ENCODE measurements at places on chromosomes 5 and 9.

DNA sequence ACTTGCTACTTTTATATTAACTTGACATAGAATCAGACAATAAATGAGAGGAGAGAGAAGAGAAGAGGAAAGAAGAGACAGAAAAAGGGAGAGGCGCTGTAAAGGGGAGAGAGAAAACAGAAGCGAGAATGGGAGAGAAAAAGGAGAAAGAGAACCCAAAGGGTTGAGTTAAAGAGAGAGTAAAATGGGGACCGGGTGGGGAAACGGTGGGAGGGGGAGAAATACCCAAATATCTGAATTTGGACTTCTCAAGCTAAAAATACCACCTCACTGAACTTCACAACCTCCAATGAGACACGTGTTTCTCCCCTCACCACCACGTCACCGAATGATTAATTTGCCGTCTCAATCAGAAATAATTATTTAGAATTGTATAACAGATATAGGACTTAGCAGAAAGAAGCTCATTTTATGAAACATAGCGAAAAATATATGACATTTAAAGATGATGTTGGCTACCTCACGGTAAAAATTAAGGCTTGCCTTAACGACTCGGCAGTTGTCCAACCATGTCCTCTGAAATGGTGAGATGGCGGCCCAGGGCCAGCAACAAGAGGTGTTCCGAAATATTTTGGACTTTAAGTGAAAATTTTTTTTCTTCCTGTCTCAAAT is 204.1 kb downstream of the MEF2C start:
- no peak overlapping the region for H3K27ac ChIP-seq
- H3K27me3 ChIP-seq, result peaks cover 96% of the 10 kb centered on the region
- H3K4me3 ChIP-seq, result no peak overlapping the region
- no peaks in the 10 kb centered on the region for H3K36me3 ChIP-seq
- DNase-seq, result no peak

DNA sequence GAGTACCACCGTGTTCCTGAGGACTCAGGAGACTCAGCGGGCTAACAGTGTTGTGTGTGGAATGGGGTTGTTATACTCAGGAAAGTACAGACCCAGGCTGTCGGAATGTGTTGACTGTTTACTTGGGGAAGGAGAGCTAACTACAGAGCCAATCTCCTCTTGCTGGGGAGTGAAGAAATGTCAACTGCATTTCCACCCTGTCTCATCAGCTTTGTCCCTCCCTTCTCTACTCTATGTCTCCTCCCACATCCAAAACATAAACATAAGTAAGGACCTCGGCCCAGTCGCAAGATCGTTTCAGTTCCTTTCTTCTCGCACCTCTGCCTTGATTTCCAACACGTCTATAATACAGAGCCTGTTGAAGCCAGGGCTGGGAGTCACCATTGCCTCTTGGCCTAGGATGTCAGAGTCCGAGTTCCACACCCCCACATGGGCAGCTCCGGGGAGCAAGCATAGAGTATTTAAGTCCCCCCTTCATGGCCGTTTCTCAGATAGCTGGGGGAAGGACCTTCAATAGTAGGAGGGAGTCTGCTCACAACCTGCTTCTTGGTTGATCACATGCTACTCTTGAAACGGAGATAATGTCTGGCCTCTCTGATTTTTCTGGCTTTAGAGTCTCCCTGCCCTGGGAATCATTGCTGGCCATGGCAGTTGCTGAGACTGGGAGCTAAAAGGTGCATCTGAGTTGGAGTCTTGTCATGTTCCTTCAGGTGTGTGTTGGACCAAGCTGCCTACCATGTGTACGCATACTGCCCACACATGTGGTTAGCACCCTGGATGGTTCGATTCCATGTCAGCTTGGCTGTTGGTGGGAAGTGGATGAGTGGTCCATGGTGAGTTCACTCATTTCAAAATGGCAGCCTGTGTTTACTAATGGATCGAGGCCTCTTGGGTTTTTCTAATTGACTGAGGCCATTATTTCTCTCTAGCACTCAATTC is 147.3 kb downstream of the MTX3 start:
- H3K4me1 ChIP-seq, result no peaks in the 10 kb centered on the region
- H3K36me3 ChIP-seq, result no peaks in the 10 kb centered on the region
- no peak overlapping the region for H3K4me3 ChIP-seq
- DNase-seq, result no peak
- H3K27me3 ChIP-seq, result no peaks in the 10 kb centered on the region
- H3K27ac ChIP-seq, result no peak overlapping the region

GRCh38 chr5:110727025-110727314 is 499 bp upstream of the TMEM232 start:
- no peak for DNase-seq
- no peaks in the 10 kb centered on the region for H3K36me3 ChIP-seq
- peak overlapping the region; percentile 34 for H3K4me3 ChIP-seq
- H3K27me3 ChIP-seq, result no peaks in the 10 kb centered on the region
- H3K4me1 ChIP-seq, result no peaks in the 10 kb centered on the region

- H3K27me3 ChIP-seq, result no peaks in the 10 kb centered on the region
- no peak for DNase-seq
- no peaks in the 10 kb centered on the region for H3K36me3 ChIP-seq
Measured at GRCh38 chr9:33354651-33355211, 47.6 kb downstream of the AQP7 start.

GRCh38 chr9:93189369-93190132 is 5.6 kb downstream of the WNK2 start:
- H3K27ac ChIP-seq, result no peak overlapping the region
- no peaks in the 10 kb centered on the region for H3K4me1 ChIP-seq
- no peaks in the 10 kb centered on the region for H3K27me3 ChIP-seq
- H3K4me3 ChIP-seq, result no peak overlapping the region

GRCh38 chr9:10586407-10586806 is 26.4 kb downstream of the PTPRD start:
- no peak overlapping the region for H3K4me3 ChIP-seq
- H3K27me3 ChIP-seq, result no peaks in the 10 kb centered on the region
- no peak for DNase-seq
- no peak overlapping the region for H3K27ac ChIP-seq

DNA sequence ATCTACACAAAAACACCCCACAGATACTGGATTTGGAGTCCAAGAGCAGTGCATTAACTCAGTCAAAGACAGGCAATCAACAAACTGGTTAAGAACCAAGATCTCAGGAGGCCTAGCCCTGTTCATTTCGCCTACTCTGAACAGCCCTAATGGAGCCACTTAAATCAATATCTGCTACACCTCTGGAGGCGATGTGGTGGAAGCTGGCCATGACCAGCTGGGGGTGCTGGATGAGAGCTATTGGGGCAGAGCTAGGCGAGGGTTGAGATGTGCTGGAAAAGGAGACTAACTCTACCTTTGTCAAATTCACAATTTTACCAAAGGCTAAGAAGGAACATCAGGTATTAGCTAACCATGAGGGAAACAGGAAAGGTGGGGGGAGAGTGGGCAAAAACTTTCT is 23.3 kb upstream of the ARSB start:
- no peak overlapping the region for H3K4me3 ChIP-seq
- no peak overlapping the region for H3K27ac ChIP-seq
- no peaks in the 10 kb centered on the region for H3K27me3 ChIP-seq

DNA sequence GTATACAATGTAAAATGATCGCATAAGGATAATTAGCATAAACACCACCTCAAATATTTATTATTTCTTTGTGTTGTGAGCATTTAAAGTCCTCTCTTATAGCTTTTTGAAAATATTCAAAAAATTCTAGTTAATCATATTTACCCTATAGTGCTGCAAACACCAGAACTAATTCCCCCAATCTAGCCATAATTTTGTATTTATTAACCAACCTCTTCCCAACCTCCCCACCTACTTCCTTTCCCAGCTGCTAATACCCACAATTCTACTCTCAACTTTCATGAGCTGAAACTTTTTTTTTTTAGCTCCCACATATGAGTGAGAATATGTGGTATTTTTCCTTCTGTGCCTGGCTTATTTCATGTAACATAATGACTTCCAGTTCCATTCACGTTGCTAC is 317.8 kb upstream of the ATP10B start:
- H3K4me3 ChIP-seq, result no peak overlapping the region
- no peaks in the 10 kb centered on the region for H3K4me1 ChIP-seq
- H3K27ac ChIP-seq, result no peak overlapping the region
- no peaks in the 10 kb centered on the region for H3K36me3 ChIP-seq
- H3K27me3 ChIP-seq, result no peaks in the 10 kb centered on the region

DNA sequence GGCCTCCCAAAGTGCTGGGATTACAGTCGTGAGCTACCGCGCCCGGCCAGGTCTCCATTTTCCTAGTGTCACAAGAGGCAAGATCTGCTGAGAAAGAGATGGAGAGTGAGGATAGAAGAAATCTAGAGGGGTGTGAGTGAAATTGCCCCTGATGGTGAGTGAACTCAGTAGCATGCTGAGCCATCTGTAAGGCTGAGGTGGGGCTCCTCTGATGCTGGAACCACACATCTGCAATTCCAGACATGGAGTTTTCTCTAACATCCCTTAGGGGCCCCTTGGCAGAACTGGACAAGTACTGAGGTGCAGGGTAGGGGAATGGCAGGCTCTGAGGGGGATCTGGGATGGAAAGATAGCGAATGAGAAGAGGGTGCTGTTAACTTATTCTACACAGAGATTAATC is 72.0 kb upstream of the FER start:
- H3K27ac ChIP-seq, result no peak overlapping the region
- no peaks in the 10 kb centered on the region for H3K36me3 ChIP-seq
- no peak overlapping the region for H3K4me3 ChIP-seq
- no peak for DNase-seq
- H3K27me3 ChIP-seq, result no peaks in the 10 kb centered on the region
- H3K4me1 ChIP-seq, result no peaks in the 10 kb centered on the region

DNA sequence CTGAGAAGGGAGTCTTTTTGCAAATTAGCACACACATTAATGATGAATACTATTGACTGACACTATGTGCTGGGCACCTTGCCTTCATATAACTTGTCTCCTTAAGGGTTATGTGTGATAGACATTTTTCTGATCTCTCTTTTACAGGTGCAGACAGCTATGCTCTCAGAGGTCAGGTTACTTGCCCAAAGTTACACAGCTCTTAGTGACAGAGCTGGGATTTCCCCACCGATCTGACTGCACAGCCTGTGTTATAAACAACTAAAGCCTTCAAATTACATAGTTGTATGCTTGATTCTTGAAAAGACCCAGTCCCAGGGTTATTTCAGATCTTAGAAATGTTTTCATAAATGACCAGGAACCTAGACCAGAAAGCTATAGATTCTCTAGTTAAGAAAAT is 462.7 kb downstream of the EBF1 start:
- no peaks in the 10 kb centered on the region for H3K4me1 ChIP-seq
- no peaks in the 10 kb centered on the region for H3K27me3 ChIP-seq
- DNase-seq, result no peak
- H3K36me3 ChIP-seq, result no peaks in the 10 kb centered on the region
- no peak overlapping the region for H3K4me3 ChIP-seq

GRCh38 chr5:125411744-125412560 is 665.5 kb upstream of the ZNF608 start:
- H3K36me3 ChIP-seq, result no peaks in the 10 kb centered on the region
- H3K27me3 ChIP-seq, result no peaks in the 10 kb centered on the region
- no peak overlapping the region for H3K4me3 ChIP-seq
- H3K27ac ChIP-seq, result peak overlapping the region; percentile 86

DNA sequence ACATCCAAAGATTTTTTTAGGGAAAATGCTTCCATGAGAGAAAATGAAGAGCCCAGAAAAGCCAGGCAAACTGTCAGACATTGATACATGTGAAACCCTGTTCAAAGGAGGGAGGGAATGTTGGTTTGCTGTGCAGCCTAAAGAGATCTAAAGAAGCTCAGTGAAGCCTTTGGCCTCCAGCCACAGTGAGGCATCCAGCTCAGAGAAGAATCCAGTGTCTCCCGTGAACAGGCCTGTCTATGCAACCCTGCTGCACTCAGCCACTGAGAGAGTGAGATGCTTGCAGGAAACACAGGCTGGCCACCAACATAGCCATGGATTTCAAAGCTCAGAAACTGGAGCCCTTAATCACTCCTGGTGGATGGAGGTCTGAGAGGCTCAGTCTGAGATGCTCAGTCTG is 171.4 kb upstream of the PLCXD3 start:
- H3K4me1 ChIP-seq, result no peaks in the 10 kb centered on the region
- H3K27me3 ChIP-seq, result no peaks in the 10 kb centered on the region
- no peak for DNase-seq
- no peaks in the 10 kb centered on the region for H3K36me3 ChIP-seq
- H3K27ac ChIP-seq, result no peak overlapping the region
- H3K4me3 ChIP-seq, result no peak overlapping the region

- no peak for DNase-seq
- H3K27ac ChIP-seq, result no peak within 1 kb of the TSS
- H3K27me3 ChIP-seq, result no peaks in the 10 kb centered on the region
- H3K4me3 ChIP-seq, result no peak within 1 kb of the TSS
- H3K36me3 ChIP-seq, result no peaks in the 10 kb centered on the region
Measured at GRCh38 chr9:5185220-5185840, at the start of gene INSL6. TSS of gene INSL6 (minus strand) at chr9:5185639. CDS start at chr9:5185602, 37 bp downstream.

- H3K4me3 ChIP-seq, result no peak overlapping the region
- no peaks in the 10 kb centered on the region for H3K4me1 ChIP-seq
- H3K27ac ChIP-seq, result no peak overlapping the region
- DNase-seq, result no peak
- no peaks in the 10 kb centered on the region for H3K36me3 ChIP-seq
Measured at GRCh38 chr5:110258460-110259216, 467.8 kb downstream of the TMEM232 start.

- no peak overlapping the region for H3K4me3 ChIP-seq
- H3K27me3 ChIP-seq, result no peaks in the 10 kb centered on the region
- no peaks in the 10 kb centered on the region for H3K4me1 ChIP-seq
- no peak for DNase-seq
- no peak overlapping the region for H3K27ac ChIP-seq
- no peaks in the 10 kb centered on the region for H3K36me3 ChIP-seq
Measured at GRCh38 chr5:3615217-3615616, 19.6 kb downstream of the IRX1 start.

DNA sequence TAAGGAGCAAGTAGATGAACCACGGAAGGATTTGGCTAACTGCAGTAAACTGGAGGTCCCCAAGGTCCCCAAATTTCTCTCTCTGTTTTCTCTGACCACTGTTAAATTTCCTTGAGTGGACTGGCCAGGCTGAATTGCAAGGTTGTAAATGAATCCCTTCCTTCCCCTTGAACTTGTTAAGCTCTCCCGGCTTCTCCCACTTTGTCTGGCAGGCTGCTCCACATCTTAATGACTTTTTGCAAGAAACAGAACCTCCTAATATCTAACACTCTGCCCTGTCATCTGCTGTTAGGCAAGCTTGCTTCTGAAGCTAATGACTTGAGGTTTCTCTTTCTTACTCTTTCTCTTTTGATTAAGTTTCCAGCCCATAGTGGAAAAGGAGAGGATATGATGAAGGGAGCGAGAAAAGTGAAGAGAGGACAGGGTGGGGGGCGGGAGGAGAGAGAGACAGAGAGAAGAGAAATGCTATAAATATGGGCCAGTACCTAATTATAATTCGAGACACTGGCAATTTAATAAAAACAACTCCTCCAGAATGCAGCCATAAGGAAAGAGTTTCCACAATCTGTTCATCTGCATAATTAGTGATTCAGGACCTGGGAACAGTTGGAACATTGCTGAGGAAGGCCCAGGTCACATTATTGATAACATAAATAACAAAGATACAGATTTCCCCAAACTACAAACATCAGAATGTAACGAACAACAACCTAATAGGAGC is 437.3 kb upstream of the MPDZ start:
- no peaks in the 10 kb centered on the region for H3K36me3 ChIP-seq
- H3K4me3 ChIP-seq, result no peak overlapping the region
- peak overlapping the region; percentile 62 for H3K27ac ChIP-seq
- peaks cover 4% of the 10 kb centered on the region for H3K4me1 ChIP-seq
- no peaks in the 10 kb centered on the region for H3K27me3 ChIP-seq
- no peak for DNase-seq
